Vagina (tissue), 2 donors: ENCODE measurements at places on chromosomes 6 and 20. TPM values are rescaled to one million over a fixed set of nuclear protein-coding genes. Genes with fewer than 3 reads are reported as not detected.

The IYD gene
- not detected for total RNA-seq

The DZANK1 gene
- total RNA-seq: 2.9 TPM

The UBE2V1 gene
- 74.2 TPM for total RNA-seq

The AP5S1 gene
- 6.1 TPM for total RNA-seq

The NOX3 gene
- total RNA-seq: not detected

The CD40 gene
- 24.6 TPM for total RNA-seq

The PHACTR1 gene
- total RNA-seq: 0.49 TPM

The EPHA7 gene
- total RNA-seq: 2.7 TPM

The HCK gene
- total RNA-seq: 10.1 TPM

GRCh38 chr6:142857796-142858555 lies 87.0 kb downstream of the HIVEP2 start:
- DNase-seq: no peak

DNA sequence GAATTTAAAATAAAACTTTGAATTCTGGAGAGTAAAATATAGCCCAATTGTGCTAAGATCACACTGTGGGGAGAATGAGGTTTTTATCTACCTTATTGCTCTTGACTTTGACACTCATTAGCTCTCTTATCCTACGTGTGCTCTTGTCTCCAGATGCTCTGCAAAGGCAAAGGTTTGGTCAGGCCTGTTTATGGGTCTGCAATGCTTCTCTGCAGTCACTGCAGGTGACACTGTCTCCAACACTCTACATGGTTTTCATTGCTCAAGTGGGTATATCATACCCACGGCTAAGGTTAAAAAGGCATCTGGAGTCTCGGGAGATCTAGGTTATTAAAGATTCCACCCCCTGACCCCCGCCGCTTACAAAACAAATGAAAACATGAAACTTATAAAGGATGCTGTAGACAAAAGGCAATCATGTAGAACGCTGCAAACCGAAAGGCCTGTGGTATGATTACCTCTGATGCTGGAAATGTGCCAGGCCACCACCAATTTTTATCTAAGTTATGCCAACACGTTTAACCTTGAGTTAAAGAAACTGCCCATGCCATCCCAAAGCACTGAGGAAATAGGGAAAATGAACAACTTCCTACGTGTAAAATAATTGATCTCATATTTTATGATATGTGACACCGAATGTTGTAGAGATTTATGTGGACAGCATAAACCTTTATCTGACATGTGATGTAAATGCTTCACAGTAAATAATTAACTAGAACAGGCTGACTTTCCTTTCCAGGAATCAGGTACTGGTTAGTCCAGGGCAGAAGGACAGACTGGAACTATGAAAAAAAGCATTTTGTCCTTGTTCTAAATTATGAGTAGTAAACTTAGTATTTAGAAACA lies 238.2 kb upstream of the NOX3 start:
- no peak for DNase-seq

- DNase-seq: no peak
Measured at GRCh38 chr20:12875510-12875909, 133.3 kb upstream of the SPTLC3 start.

GRCh38 chr6:157531169-157531985 lies 150.4 kb downstream of the ZDHHC14 start:
- DNase-seq: peak; percentile 80

GRCh38 chr6:106122306-106122918 lies 36.3 kb downstream of the PRDM1 start:
- no peak for DNase-seq

GRCh38 chr6:11917951-11918738 lies 94.0 kb upstream of the HIVEP1 start:
- no peak for DNase-seq

DNA sequence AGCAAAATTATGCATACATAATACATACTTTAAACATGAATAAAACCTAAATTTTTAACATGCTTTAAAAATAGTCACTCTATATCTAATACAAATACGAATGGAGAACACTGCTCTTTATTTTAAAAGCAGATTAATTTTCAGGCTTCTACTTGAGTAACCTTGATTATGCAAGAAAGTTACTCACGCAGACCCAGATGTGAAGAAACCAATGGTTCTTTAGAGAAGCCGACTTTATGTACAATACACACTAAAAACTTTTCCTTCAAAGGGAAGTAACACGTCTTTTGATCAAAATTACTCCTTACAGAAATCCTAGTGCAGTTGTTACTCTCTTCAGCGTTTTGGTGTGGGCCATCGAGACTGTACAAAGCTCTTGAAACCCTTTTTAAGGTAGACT lies 136.9 kb upstream of the SLC22A16 start:
- DNase-seq: no peak

- no peak for DNase-seq
Measured at GRCh38 chr6:155142168-155143028, 121.4 kb upstream of the CLDN20 start.

GRCh38 chr6:89678531-89678930 lies 40.0 kb upstream of the LYRM2 start:
- no peak for DNase-seq

GRCh38 chr6:157699777-157700636 lies 123.0 kb upstream of the SNX9 start:
- DNase-seq: no peak

DNA sequence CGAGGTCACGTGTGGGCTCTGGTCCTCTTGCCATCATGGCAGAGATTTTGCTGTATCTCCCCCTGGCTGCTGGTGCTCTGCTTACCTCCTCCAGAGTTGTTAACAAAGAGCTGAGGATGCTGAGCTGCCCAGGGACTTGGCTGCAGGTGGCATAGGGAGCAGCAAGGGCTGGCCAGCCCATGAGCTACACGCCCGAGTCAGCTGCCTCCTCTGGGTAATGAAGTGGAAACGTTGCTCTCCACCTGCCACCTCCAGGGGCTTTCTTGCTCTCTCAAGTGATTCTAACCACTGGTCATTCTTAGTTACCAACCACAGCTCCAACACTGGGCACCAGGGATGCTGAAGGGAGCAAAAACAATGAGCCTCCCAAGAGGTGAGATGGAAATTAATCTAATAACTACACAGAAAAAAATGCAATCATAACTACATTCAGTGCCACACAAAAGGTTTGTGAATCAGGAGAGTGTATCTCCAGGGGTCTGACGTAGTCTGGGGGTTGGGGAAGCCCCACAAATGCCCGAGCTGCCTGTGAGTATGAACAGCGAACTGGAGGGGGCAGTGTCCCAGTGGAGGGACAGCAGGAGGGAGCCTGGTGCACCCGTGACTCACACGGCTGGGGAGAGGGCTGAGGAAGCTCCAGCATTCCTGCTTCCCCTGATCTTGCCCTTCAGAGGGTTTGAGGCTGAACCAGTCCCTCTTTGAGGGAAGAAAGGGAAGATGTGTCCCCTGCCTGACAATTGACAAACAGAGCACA lies 78.7 kb downstream of the CDH26 start:
- DNase-seq: no peak

DNA sequence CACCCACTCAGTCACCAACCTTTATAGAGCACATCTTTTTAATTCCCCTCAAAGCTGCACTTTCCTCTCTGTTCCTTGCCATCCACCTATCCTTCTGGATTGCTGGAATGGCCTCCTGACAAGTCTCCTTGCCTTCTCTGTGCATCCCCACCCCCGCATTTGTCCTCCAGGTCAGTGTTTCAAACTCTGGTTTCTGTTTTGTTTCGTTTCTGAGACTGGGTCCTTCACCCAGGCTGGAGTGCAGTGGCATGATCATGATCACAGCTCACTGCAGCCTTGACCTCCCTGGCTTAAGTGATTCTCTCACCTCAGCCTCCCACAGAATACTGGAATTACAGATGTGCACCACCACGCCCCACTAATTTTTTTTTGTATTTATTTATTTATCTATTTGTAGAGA lies 96.2 kb downstream of the PLCB1 start:
- no peak for DNase-seq

GRCh38 chr6:72559067-72559466 lies 62.8 kb upstream of the KCNQ5 start:
- no peak for DNase-seq

DNA sequence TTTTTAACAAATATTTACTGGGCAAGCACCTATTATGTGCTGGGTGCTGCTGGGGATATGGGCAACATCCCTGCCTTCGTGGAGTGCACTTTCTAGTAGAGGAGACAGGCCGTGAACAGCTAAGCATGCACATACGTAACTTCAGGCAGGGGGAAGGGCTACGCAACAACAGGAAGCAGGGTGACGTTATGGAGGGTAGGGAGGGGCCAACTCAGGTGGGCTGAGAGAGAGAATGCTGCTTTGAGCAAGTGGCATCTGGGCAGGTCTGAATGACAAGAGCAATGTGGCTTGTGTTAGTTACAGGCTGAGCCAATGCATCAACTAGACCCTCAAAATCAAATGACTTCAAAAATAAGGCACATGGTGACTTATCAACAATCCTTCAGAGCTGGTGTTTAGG lies 112.1 kb downstream of the CDC5L start:
- DNase-seq: peak; percentile 52

DNA sequence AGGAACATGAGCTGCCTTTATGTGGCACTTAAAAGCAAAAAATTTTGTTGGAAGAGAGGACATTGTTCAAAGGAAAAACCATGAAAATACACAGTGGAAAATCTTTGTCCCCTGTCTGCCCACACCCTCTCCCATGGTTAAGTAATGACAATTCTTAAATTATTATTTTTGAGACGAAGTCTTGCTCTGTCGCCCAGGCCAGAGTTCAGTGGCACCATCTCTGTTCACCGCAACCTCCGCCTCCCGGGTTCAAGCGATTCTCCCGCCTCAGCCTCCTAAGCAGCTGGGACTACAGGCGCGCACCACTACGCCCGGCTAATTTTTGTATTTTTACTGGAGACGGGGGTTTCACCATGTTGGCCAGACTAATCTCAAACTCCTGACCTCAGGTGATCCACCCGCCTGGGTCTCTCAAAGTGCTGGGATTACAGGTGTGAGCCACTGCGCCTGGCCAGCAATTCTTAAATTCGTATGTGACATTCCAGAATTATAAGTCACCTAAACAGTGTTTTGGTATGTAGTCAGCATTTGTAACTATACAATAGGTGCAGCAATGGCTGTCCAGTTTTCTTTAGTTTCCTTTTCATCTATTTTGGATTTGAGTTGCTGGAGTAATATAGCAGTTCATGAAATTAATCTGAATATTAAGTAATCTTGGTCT lies 636 bp upstream of the SSR1 start:
- no peak for DNase-seq

GRCh38 chr20:53381568-53382262 lies 211.9 kb downstream of the ZNF217 start:
- DNase-seq: no peak

DNA sequence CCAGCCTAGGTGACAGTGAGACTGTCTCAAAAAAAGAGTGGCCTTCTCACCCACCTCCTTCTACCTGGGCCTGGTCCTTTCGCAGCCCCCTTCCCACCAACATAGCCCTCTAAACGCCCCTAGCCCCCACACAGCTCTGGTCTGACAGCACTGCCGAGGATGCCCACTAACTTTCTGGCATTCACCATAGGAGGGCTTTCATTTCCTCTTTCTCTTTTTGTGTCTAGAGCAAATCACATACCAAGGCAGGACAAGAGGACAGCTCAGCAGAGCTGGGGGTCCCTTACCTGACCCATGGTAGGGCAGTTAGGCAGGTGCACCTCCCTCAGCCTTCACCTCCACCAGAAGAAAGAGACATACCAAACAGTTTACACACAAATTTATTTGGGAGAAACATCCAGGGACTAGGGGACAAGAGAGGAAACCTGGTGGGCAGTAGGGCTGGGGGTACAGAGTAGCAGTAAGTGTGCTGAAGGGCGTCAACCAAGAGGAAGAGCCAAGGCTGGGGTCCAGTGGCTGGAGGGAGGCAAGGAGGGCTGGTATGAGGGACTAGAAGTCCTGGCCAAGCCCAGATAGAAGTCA lies 4.5 kb downstream of the LY6G5C start:
- DNase-seq: no peak

DNA sequence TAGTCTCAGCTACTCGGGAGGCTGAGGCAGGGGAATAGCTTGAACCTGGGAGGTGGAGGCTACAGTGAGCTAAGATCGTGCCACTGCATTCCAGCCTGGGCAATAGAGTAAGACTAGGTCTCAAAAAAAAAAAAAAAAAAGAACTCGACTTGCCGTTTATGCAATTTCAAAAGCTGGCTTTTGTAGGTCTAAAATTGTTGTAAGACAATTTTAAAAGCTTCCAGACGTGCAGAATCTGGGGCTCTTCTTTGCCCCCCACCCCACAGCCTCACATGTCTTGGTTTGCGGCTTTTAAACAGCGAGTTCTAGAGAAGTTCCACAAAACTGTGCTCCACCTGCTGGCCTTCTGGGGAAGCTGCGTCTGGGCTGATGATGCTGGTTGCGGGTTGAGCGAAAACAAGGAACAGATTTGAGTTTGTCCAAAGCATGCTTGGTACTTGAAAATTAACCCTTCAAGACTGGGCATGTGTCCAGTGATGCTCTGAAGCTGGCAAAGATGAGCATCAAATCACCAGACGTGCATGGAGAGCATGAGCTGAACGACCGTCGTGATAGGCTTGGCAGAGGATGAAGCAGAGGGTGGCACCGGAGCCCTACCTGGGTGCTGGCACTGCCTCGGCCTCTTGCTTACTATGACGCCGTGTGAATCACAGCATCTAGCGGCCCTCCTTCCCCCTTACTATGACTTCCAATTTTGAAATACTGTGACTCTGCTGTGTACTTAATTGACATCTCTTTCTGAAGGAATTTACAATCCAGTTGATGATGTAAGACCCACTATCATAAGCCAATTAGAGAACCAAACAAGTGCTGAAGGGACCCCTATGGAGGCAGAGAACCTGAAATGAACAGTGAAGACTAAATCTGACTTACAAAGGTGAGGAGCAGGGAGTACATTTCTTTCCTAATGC lies 171.4 kb downstream of the GMPR start:
- DNase-seq: no peak

- DNase-seq: no peak
Measured at GRCh38 chr6:125195526-125195925, 42.0 kb downstream of the TPD52L1 start.

GRCh38 chr6:52375780-52376556 lies 14.0 kb downstream of the PAQR8 start:
- DNase-seq: no peak

DNA sequence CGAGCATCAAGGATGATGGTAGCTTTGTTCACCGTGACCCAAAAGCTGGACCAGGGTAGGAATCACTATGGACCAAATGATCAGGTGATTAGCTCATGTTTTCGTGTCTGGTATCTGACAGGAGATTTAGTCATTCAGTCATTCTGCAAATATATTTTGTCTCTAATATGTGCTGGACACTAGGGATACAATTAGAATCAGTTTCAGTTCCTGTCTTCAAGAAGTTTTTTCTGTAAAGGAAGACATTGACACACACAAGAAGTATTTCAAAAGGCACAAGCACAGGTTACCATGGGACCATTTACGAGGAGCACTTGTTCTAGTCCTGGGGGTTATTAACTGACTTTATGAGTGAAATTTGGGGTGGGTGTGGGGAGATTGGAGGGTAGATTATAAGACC lies 244.9 kb downstream of the HIVEP2 start:
- DNase-seq: no peak
